OCI-M1 (cell line): ENCODE measurements at places on chromosomes 7 and 10.

- no peak for DNase-seq
Observed at GRCh38 chr10:128173386-128173785, 47.2 kb upstream of the MKI67 start.

DNA sequence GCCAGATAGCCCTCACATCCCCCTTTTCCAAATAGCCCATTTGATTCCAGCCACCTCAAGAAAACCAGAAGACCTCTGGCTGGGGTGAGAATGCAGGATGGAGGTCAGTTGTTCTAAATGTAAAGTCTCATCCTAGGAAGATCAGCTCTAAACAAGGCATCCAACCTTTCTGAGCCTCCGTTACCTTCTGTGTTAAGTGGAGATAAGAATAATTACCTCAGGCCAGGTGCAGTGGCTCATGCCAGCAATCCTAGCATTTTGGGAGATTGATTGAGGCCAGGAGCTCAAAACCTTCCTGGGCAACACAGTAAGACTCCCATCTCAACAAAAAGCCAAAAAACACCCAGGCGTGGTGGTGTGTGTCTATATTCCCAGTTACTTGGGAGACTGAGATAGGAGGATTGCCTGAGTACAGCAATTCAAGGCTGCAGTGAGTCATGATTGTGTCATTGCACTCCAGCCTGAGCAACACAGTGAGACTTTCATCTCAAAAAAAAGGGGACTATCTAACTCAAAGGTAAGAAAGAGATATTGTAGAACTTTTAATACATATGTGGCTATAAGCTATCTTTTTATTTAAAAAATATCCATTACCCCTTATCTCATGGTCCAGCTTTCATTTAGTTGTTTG lies 43.5 kb downstream of the PRTFDC1 start:
- peak; percentile 69 for DNase-seq

- DNase-seq = no peak
Observed at GRCh38 chr10:88238615-88238914, 344.6 kb downstream of the RNLS start.

DNA sequence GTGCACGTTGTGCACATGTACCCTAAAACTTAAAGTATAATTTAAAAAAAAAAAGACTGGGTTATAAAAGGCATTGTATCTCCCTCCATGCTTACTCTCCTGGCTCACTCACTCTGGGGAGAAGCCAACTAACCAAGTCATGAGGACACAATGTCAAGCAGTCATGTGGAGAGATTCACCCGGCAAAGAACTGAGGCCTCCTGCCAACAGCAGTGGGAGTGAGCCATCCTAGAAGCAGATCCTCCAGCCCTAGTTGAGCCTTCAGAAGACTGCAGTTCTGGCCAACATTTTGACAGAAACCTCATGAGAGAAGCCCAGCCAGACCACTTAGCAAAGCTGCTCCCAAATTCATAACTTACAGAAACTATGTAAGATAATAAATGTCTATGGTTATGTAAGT lies 521.7 kb upstream of the FZD8 start:
- no peak for DNase-seq

GRCh38 chr7:140358024-140358411 lies 40.3 kb downstream of the SLC37A3 start:
- DNase-seq = no peak

GRCh38 chr10:81873932-81874816 lies 820 bp upstream of the NRG3 start:
- DNase-seq = no peak

DNA sequence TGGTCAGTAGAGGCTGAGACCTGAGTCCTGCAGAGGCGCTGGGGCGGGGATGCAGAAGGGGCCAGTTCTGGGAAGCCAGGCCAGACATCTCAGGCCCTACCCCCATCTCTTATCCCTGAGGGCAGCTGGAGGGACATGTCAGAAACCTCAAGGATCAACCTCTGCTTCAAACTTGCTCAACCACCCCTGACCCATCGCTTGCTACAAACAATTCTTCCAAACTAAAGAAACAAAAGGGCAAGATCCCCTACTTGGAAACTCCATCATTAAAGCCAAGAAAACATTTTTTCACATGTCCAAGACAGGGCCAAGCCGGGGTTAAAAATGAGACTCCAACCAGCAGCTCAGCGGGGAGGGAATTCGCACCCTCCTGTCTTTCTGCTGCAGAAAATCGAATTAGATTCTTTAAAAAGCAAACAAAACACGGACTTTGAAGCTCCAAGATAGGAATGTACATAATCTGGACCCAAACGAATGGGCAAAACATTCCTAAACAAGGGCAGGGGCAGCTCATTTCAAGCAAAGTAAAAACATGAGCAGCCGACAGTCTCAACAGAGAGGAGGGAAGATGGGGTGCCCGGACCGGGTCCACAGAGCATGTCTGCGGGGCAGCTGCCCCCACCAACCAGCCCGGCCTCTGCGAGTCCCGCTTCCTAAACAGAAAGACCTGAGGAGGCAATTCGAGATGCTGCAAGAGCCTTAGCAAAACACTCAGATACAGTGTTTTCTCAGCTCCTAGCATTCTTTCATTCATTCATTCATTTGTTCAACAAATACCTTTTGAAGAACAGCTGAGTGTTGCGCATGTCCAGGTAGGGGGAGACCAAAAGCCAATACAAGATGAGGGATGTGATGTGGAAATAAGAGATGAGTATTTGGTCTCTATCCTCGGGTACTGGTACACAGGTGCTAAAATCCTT lies 44.8 kb downstream of the CHST15 start:
- no peak for DNase-seq

DNA sequence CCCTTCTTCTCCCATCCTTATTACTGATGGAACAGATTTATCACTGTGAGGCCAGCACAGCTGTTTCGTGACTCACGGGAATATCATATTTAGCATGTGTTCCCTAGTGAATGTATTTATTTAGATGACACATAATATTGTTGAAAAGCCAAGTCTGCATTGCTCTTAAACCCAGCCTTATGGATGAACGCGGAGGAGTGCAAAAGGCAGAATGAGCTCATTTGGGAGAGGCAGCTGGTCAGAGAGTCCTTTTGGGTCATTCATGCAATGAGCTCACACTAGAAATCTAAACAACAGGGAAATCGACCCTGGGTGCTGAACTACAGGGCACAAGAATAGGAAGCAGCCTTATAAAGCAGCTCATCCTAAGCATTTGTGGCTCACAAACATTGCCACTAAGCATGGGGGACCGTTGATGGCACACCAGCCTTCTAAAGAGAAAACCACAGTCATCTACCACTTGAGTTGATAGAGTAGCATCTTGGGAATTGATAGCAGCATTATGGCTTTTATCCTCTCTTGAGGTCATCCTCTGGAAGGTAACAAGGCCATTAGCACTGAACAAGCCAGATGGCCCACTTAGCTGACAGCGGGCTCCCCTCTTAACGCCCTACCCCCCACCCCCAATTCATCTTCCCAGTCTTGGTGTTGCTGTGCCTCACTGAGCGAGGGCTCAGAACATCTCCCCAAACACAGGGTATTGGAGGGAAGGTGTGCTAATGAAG lies 32.9 kb upstream of the SDK1 start:
- DNase-seq = no peak

DNA sequence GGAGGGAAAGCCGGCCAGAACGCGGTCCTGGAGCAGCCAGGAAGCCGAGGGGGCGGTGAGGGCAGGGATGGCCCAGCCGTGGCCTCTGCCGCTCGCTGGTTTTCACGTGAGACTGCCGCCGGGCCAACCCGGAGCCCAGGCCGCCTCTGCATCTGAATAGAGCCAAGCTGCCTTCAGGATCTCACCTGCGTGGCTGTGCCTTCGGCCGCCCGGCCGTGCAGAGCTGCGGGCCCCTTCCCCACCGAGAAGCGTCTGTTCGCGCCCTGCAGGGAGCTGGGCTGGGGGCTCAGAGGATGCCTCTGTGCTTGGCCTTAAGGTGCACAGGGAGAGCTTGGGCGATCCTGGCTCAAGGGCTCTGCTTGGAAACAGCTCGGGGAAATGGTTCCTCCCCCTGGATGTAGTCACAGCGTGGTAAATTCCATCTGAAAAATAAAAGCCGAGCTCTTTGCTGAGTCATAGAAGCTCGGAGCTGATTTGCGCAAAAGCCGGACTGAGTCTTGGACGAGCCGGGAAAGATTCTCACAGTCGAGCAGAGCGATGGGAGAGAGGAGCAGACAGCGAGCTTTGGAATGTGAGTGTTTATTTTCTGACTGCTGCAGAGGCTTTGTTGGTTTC lies at the start of gene JAKMIP3:
JAKMIP3 (plus strand) TSS at position 456 of the 615 bp plus-strand sequence. CDS start 38,863 bp downstream, outside the sequence.
- no peak for DNase-seq

DNA sequence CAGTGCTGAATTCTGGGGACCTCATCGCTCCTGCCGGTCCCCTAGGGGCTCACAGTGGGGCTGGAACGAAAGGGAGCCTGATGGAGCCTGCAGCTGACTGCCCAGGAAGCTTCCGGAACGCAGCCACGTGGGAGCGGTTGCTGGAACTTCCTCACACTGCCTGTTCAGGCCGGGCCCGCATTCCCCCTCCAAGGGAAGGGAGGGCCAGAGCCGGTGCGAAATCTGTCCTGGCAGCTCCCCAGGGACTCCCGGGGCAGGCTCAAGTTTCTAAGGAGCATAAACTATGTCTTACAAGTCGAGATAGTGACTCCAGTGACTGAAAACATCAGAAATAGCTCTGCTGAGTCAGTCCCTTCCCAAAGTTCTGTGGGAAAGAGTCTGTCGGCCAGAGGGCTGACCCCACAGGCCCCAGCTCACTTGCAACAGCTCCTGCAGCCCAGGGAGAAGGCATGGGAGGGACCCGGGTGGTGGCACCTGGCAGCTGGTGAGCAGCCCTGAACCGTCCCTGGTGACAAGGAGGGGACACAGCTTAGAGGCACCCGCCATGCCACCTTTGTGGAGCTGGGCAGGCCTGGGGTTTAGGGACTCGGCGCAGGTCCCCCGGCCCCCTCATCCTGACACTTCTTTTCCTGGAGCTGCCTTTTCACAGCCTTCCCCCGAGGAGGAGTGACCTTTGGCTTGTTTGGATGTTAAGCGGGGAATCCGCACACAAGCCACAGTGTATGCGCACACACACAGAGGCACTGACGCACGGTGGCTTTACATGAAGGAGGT lies 47.6 kb downstream of the PDGFA start:
- no peak for DNase-seq

- DNase-seq = no peak
Observed at GRCh38 chr10:2487921-2488320, 579.4 kb upstream of the PFKP start.

DNA sequence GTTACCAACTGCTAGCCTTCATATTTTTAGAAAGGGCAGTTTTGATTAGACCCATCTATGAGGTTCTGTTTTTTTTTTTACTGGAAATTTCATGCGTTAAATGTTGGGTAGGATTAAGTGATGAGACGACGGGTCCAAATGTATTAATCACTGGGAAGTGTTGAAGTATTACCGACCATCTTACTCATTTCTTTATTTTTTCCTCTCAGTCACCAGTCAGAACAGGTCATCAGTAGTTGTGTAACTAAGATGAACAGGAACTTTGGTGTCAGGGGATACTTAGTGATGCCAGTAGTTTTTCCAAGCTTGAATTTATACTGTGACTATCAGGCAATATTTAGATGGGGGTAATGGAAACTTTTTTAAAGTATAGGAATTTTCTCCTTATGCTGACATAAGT lies 14.2 kb downstream of the TFAM start:
- DNase-seq = no peak

GRCh38 chr7:20089431-20089830 lies 127.8 kb downstream of the MACC1 start:
- DNase-seq = no peak

GRCh38 chr7:149196151-149196704 lies 882 bp downstream of the ZNF282 start:
- DNase-seq = no peak

- no peak for DNase-seq
Observed at GRCh38 chr7:42236266-42236975, 588 bp downstream of the GLI3 start.

DNA sequence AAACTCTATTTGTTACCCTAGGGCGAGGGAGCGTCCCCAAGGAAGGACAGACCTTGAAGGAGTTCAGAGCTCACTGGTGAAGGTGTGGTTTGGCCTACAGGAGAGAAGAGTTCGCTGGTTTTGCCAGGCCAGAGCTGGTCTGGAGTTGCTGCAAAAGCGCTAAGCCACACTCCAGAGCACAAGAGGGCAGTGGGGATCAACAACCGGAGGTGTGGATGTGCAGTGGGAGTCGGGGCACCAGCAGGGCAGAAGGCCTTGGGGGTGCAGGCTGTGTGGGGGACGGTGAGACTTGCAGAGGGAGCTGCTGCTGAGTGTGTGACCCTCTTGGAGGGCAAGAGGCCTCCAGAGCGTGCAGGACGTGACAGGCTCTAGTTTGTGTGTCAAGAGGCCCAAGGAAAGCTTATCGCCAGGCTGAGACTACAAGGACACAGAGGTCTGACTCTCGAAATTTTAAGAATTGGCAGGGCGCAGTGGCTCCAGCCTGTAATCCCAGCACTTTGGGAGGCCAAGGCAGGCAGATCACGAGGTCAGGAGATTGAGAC lies 14.3 kb upstream of the CUL1 start:
- no peak for DNase-seq

DNA sequence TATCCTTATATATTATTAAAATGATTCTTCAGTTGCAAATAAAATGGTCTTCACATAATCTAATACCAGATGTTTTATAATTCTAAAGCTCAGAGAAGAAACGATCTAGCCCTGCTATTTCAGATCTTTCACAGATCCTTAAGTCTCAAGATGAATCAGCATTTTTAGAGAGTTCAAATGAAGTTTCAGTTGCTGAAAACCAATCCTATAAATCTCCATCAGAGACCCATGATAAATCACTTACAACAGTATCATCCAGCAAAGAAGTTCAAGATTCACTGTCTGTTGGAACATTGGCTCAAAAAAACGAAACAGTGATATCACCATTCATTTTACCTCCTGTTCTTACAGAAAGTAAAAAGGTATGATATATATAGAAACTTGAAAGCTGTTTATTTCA lies 137.0 kb downstream of the CCDC7 start:
- peak; percentile 53 for DNase-seq

GRCh38 chr10:127989481-127990012 lies 82.6 kb downstream of the PTPRE start:
- no peak for DNase-seq

DNA sequence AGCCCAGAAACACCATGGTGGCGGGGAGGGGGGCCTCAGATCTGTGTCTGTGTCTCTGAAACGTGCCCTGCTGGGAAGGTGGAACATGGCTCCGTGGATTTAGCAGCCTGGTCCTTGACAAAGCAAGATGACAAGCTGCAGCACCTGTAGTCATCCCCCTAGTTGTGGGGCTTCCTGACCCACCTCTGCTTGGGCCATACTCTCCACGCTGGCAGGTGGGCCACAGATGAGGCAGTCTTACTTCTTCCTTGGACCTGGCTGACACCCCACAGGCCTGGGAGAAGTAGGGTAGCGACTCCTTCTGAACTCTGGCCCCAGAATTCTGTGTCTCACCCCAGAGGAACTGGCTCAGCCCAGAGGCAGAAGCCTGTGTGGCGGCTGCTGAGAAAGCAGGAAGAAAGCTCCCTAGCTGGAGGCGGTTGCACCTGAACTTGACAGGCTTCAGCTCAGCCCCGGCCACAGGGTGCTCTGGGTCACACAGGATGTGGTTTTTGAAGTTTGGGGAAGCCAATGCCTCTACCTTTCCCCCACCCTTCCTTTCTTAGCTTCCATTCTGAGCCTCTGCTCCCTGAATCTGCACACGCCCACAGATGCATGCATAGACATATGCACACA lies 113.9 kb downstream of the ABLIM1 start:
- no peak for DNase-seq
